ENCODE measurements at places on chromosomes 4 and X.

DNA sequence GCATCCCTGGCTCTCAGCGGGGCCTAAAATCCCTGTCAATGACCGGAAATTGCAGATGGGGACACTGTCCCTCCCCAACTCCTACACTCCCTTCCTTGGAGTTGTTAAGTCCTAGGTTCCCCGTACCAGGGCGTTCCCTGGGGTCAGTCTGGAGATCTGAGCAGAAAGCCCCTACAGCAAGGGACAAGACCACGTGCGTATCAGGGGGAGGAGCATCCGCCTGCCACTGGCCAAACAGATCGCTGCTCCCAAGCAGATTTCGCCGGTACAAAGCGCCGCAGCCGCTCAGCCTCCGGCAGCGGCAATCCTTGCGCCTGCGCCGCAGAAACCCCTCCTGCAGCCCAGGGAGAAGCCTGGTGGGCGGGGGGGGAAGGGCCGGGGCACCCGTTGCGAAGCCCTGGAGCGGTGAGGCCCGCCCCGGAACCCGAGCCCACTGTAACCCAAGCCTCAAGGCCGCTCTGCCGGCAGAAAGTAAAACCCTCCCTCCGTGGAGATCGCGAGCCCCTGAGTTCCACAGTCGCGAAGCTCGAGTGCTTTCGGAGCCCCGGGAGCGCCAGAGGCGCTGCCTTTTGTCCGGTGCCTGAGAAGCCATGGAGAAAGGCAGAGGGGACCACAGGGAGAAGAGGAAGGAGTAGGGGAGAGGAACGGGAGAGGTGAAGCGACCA is 2.7 kb downstream of the CRMP1 start:
- no peak for DNase-seq

GRCh38 chr4:25863347-25863784 is 578 bp upstream of the SEL1L3 start:
- DNase-seq = no peak

DNA sequence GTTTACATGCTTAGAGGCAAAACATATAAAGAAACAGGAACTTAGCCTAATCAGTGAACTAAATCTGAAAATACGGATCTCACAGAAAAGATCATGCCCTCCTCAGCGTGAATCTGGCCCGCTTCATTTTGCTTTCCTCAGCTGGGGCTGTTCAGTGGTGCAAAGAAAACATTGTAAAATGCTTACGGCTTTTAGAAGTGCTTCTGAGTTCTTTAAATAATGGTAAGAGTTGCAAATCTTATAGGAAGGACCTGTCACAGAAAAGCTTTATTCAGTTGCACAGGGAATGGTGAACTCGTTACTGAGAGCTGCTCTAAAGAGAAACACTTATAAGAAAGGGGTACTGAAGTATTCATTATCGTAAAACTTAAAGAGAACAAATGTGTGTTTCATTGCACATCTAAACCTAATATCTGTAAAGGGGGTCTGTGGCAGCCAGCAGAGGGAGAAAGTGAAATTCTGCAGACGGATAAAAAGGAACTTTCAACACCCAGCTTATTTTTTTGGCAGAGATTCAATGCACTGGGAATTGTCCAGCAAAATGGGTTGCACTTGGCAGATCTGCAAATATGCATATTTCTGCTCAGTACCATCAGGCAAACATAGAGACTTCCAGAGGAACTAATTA is 139.2 kb upstream of the ANK2 start:
- no peak for DNase-seq

- DNase-seq = no peak
Measured at GRCh38 chr4:41155194-41155830, 59.0 kb downstream of the APBB2 start.

DNA sequence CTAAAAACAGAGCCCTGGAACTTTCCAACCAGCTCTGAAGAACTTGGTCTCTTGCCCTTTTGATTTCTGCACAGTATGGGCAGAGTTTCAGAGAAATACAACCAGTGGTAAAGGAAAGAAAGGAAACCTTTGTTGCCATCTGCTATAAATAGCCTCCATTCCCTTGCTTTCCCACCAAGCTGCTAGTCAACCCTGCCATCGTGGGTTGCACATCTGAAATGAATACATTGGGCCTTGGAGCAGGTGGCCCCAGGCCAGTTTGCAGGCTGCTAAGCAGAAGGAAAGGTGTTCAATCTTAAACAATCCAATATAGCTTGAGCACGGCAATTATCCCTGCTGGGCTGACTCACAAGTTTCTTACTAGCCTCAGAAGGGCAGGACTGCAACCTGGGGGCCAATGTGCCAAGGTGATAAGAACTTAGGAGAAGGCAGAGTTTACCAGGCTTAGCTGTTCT is 142.5 kb downstream of the PPARGC1A start:
- no peak for DNase-seq

DNA sequence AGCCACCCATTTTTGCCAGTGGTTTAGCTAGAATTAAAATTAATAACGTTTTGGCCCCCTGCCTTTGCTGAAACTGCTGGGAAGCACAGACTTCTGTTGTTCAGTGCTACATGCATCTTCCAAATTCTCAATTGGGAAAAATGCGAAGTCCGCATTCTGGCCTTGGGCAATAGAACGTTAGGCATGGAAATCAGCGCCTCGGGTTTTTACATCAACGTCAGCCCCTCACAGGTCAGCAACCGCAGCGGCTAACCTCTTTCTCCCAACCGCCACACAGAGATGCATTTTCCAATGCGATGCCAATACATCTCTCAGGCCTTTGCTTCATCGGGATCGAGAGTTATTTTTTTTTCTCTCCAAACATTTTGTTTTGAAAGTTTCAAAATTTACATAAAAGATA is 339.1 kb downstream of the DCHS2 start:
- DNase-seq = no peak

DNA sequence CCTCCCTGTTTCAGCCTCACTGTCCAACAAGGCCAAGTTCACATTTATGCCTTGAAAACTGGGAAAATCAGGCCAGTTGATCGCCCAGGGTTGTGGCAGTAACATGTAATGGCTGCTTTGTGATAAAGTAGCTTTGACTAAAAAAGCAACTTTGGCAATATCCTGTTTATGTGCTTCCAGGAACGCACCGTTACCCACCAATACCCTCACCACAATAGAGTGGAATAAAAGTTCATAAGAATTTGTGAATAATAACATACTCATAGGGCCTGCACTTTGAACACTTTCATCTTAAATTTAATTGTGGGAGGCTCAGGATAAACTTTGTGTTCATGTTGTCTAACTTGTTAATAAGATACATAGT is 80.7 kb upstream of the MAML3 start:
- no peak for DNase-seq

- DNase-seq = no peak
Measured at GRCh38 chr4:147371661-147372060, 109.2 kb upstream of the EDNRA start.

GRCh38 chr4:41734371-41734770 is 14.2 kb downstream of the PHOX2B start:
- DNase-seq = no peak

GRCh38 chrX:45200741-45201234 is at the start of gene DIPK2B:
TSS of gene DIPK2B (minus strand) at chrX:45200876. CDS start at chrX:45200826, 50 bp downstream.
- DNase-seq = no peak

Measured in activated naive CD4-positive, alpha-beta T cell (primary cell).